ENCODE measurements at places on chromosomes 6 and 20.

DNA sequence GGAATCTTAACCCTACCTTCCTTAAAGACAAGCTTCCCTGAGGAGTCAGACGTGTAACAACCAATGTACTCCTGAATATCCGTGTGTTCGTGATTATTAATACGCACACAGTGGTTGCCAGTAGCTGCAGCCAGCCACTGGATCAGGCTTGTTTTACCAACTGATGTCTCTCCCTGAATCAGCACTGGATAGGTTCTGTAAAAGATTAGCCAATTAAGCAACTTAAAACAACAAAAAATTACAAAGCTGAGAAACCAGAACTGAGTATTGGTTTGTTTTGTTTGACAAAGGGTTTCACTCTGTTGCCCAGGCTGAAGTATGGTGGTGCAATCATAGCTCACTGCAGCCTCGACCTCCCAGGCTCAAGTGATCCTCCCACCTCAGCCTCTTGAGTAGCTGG, 69.3 kb downstream of the MDN1 start:
- DNase-seq, result no peak

GRCh38 chr6:10793695-10794094, 44.6 kb downstream of the MAK start:
- DNase-seq, result no peak

DNA sequence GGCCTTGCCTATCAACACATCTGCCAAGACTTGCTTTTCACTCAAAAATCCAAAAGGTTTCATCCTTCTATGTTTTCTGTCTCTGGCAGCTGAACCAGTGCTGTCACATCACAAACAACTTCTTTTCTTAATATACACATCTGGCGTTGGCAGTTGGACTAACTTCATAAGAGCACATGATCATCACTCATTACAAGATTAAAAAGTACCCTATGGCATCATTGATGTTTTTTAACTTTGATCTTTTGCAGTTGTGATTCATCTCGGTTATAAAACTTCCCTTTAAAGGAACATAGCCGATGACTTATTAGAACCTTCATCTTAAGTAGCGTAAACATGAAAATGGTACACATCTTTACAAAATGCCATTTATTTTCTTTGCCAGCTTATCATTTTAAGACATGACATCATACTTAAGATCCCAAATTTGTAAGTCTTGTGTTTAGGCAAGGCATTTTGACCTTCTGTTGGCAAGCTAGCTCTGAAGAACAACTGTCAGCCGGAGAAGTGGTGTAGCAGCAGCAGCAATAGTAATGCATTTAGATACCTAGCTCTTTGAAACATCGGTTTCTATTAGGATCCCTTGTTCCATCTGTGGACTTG, 64.2 kb upstream of the SUPT3H start:
- no peak for DNase-seq

- DNase-seq, result no peak
Observed at GRCh38 chr6:44721954-44722578, 334.6 kb downstream of the CDC5L start.

- DNase-seq, result no peak
Observed at GRCh38 chr6:1633366-1634021, 23.8 kb downstream of the FOXC1 start.

DNA sequence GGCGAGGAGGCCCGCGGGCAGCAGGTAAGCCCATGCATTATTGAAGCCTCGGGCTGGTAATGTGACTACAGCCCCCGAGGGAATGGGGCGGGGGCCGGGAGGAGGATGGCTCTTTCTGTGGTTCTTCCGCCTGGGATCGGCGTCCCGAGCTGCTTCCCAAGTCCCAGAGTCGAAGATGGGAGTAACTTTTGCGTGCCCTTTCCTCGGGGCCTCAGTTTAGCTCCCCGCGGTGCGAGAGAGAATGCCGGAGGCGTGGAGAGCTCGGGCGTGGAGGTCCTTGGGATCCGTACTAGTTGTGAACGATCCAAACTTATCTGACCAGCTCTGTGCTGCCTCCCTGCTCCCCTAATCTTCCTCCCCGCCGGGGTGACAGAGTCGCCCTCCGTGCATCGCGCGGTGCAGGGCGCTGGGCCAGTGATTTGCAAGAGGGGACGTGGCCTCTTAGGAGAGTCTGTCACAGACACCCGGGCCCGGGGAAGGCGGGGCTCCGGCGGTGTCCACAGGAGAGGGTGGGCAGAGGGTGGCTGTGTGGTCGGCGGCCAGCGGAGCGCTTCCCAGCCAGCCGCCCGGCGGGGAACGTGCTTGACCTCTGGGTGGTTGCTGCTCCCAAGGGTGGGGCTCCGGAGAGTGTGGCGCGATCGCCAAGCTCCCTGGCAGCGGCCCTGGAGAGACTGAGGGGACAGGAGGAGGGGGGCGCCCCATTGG, 815 bp downstream of the UTRN start:
- no peak for DNase-seq

DNA sequence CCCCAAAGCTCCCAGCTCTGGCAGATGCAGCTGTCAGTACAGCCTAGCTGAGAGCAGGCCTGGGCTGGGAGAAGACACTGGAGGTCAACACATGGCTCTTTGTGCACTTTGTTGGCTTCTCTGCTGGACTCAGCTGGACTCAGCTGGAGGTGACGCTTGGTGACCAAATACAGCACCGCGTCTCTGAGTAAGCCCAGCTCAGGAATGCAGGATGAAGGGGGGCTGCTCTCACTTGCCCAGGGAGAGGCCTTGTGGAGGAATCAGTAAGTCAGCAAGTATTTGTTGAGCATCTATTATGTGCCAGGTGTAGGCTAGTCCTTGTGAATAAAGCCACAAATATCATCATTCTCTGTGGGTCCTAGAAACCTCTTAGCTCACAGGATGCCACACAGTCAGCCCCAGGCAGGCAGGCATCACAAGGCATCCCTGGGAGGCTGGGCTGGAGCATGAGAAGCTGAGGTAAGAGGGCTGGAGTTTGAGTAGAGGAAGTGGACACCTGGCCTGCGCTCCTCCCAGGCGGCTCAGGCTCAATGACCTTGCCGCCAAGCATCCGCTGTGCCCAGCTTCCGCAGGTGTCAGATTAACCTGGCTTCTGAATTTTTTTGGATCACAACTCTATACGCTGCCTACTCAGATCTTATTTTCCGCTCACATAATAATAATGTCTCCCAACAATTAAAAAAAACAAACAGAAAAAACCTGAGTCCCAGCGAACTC, 95.4 kb downstream of the TMEM170B start:
- no peak for DNase-seq

- no peak for DNase-seq
Observed at GRCh38 chr20:46784436-46785127, 75.1 kb downstream of the SLC2A10 start.

GRCh38 chr6:31397901-31398525, 5.4 kb upstream of the MICA start:
- no peak for DNase-seq

DNA sequence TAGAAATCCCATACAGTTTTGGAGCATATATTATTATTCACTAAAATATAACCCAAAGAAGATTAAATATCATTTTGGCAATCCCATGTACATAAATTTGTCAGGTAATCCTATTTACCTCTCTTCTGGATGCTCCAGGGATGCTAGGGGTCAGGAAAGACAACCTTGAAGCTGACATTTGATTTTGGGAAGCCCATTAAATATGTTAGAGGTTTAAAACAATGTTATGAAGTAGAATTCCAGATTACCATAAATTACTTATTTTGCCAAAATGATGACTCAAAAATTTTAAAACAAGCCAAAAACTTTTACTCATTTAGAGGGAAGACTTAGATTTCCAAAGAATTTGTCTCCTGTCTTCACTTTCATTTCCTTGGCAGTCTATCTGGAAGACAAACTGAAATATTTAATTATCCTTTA, 9.2 kb upstream of the IL22RA2 start:
- no peak for DNase-seq

GRCh38 chr20:24017458-24017755, 28.8 kb upstream of the GGTLC1 start:
- DNase-seq, result no peak

- DNase-seq, result no peak
Observed at GRCh38 chr6:105272786-105273185, 93.0 kb upstream of the POPDC3 start.

GRCh38 chr6:82298012-82298411, 50.5 kb upstream of the IBTK start:
- DNase-seq, result no peak

- DNase-seq, result no peak
Observed at GRCh38 chr6:132231121-132231884, 170.0 kb downstream of the MOXD1 start.

GRCh38 chr6:34810936-34811632, 19.2 kb downstream of the BLTP3A start:
- DNase-seq, result no peak

DNA sequence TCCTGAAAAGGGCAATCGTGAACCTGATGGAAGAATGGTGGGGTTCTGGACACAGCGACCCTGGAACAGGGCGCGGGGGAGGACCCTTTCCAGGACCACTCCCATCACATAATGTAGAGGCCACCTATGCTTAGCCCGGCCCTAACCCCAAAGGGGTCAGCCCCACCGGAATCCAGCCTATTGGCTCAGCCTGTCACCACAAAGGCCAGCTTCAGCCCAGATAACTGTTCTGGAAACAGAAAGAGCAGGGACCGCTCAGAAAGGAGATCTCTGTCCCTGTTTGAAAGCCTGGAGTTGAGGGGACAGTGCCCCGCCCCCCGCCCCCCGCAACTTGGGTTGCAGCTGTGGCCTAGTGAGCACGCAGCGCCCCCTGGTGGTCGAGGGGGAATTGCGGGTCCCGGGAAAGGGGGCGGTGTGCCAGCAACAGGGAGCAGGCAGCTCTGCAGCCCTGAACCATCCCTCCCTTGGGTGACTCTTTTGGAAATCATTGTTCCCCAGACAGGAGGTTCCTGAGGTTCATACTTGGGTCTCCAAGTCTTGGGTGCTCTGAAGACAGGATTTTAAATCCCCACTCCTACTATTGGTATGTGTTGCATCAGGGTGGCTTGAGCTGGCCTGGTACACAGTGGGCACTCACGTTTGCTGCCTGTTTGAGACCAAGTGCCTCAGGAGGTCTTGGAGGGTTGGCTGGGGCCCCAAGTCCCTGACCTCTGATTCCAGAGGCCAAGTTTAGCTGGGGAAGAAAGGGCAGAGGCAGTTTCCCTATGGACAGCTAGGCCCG, 1.5 kb downstream of the SIGLEC1 start:
- peak; percentile 47 for DNase-seq

DNA sequence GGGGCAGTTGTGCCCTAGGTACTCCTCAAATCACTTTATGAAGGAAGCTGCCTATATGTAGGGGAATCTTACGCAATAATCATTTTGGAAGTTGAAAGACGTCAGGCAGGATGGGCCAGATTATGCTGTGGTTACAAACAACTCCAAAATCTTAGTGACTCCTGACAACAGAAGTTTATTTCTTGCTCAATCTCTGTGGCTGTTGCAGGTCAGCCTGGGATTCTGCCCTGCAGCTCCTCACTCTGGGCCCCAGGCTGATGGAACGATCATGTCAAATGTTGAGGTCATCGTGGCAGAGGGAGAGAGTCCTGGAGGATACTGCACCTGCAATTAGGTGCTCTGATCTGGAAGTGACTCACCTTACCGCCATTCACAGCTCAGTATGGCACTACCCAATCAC, 88.4 kb downstream of the ZDHHC14 start:
- no peak for DNase-seq

- DNase-seq, result no peak
Observed at GRCh38 chr6:37004044-37004980, 1.1 kb upstream of the FGD2 start.

DNA sequence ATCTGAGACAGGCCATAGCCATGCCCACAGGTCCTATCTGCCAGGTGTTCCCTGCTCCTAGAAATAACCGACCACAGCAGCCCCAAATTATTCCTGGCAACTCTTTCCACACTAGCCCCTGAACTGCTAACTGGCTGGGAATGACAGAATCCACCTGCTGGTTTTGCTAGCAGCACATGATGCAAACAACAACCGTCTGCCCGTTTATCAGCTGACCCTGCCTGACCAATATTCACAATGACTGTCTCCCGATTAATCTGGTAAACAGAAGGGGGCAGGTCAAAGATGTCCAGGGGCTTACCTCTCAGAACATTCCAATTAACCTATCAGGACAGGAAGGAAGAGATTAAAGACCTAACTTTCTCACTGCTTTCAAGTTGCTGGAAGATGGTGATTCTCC, 101.5 kb downstream of the NRSN1 start:
- DNase-seq, result no peak

DNA sequence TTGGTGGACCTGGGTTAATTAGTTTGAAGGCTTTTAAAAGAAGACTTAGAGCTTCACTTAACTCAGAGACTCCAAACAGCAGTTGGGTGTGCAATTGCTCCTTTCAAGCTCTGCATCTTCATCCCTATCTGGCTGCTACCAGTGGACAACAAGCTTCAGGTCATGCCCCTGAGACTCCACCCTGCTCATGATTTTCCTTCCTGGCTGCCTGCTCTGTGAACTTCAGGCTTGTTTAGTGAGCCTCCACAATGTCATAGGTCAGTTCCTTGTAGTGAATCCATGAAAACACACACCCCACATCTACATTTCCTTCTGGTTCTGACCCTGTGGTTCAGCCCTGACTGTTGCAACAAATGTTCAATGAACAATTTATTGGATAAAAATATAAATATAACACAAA, 61.1 kb upstream of the MARCKS start:
- DNase-seq, result no peak

DNA sequence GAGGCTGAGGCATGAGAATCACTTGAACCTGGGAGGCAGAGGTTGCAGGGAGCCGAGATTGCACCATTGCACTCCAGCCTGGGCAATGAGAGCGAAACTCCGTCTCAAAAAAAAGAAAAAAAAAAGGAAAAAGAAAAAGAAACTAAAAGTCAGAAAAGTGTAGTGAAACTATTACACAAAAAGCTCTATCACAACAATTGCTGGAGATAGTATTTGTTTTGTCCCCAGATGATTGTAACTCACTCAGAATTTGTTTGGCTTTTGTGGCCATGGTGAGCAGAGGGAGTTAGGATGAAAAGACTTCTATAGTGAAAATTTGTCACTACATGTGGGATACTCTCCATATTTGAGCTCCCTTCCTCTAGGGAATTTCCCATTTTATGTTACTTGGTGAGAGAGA, 5.2 kb upstream of the GOPC start:
- no peak for DNase-seq

DNA sequence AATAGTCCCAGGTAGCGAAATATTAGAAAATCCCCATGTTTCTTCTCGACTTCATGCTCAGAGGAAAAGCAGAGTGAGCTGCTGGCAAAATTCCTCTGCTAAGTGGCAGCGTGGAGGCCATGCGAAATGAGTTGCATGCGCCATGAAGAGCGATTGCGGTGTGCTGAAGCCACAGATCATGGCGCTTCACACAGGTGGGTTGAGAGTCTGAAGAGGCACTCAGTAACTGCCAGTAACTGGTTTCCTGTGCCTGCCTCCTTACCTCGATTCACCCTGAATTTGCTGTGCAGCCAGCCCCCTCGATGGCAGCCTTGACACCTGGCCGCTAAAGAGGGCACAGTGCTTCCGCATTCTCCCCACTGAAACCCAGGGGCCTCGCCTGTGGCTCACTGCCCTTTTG, 301.5 kb downstream of the NRN1 start:
- DNase-seq, result no peak

DNA sequence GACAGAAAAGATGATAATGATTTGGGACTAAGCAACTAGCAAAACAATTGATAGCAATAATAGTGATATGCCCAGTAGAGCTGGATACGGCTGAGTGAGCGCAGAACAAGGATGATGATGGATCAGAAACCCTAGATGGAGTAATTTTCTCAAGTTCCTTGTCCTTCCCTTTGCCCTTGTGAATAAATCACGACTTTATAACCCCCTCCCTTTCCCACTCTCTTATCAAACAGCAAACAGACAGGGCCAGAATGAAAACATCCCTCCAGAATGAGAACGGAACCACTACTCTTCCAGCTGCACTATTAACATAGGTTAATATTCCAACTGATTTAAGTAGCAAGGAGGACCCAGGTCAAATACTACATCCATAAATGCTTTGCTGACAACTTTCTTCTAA, 1.3 kb upstream of the MTFR2 start:
- DNase-seq, result no peak

- no peak for DNase-seq
Observed at GRCh38 chr6:21163110-21163837, 430.3 kb upstream of the SOX4 start.
